ENCODE measurements at places on chromosomes 12 and 14.

DNA sequence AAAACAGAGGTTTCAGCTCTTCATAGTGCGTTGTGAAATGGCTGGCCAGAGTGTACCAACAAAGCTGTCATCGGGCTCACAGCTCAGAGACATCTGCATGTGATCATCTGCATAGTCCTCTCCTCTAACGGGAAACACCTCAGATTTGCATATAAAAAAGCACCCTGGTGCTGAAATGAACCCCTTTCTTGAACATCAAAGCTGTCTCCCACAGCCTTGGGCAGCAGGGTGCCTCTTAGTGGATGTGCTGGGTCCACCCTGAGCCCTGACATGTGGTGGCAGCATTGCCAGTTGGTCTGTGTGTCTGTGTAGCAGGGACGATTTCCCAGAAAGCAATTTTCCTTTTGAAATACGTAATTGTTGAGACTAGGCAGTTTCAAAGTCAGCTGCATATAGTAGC lies 14.3 kb upstream of the PAPLN start:
- no peak for DNase-seq

- DNase-seq, result peak; percentile 42
These were observed 32.2 kb downstream of the SH2B3 start for GRCh38 chr12:111437816-111438454.

GRCh38 chr14:69191340-69192111 lies at the start of gene EXD2:
Gene EXD2 (plus strand): TSS chr14:69191498. CDS start chr14:69209471, 17,973 bp downstream.
- DNase-seq, result peak; percentile 97

DNA sequence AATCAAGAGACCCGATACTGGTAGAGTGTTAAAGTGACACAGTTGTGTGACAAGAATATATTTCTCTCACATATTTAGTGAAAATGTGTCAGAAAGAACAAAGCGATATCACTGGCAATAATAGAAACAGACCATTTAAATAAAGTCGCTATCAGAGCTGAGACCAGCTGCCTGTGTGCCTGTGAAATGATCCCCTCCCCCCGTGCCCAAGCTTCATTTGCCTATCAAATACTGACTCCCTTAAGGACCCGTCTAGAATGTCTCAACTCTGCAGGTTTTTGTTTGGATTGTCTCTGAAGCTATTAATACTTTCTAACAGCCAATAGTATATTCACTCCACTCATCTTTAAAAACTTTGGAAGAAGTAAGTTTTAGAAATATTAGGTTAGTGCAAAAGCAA lies 98.9 kb downstream of the EGLN3 start:
- DNase-seq, result peak; percentile 25

DNA sequence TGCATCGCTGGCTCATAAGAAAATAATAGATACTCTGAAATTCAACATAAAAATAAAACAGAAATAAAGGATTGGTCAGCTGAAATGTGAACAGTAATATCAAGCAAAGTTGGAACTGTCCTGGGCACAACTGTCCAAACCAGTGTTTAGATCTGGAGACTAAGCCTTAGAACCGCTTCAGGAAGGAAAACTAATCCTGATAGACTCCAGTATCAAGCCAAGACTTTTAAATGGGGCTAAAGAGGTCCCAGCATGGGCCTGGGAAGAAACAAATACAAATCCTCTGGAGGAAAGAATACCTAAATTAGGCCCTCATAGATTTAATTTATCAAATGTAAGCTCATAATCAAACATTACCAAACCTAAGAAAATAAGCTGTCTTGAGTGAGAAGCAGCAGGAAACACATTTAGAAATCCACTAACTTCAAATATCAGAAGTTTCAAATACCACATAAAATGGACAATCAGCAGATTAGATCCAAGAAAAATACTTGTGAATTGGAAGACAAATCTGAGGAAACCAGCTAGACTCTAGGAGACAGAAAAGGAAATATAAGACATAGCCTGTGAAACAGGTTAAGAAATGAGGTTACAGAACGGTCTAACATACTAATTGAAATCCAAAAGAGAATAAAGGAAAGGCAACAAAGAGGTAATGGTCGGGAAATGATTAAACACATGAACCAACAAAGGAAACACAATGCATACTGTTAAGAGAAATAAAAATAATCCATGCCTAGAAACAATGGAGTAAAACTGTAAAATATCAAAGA lies 27.6 kb downstream of the SCAF11 start:
- DNase-seq, result no peak

DNA sequence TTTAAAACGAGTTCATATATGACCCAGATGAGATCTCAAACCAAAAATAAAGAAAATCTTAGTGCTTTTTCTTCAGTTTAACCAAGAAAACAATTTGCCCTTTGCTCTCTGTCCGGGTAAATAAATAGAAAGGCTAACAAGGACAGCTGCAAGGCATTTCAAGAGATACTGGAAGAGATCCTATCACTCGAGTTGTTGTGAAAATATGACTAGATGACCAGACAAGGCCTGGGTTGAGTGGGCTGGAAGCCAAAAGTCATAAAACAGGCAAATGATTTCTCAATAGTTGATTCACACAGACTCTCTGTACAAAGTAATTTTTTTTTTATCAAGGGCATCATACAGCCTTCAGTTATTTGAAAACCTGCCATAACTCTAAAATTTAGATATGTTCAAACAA lies 55.9 kb upstream of the AVPR1A start:
- DNase-seq, result no peak

GRCh38 chr14:69288011-69288771 lies 28.2 kb downstream of the GALNT16 start:
- DNase-seq, result peak; percentile 25

- no peak for DNase-seq
These were observed 176.8 kb downstream of the APAF1 start for GRCh38 chr12:98821866-98822265.

- peak; percentile 95 for DNase-seq
These were observed 320.6 kb downstream of the RAD51B start for GRCh38 chr14:68140076-68140741.

GRCh38 chr12:27627123-27627852 lies 69.0 kb upstream of the REP15 start:
- DNase-seq, result no peak

GRCh38 chr12:100720016-100720654 lies 74.4 kb upstream of the ANO4 start:
- no peak for DNase-seq

DNA sequence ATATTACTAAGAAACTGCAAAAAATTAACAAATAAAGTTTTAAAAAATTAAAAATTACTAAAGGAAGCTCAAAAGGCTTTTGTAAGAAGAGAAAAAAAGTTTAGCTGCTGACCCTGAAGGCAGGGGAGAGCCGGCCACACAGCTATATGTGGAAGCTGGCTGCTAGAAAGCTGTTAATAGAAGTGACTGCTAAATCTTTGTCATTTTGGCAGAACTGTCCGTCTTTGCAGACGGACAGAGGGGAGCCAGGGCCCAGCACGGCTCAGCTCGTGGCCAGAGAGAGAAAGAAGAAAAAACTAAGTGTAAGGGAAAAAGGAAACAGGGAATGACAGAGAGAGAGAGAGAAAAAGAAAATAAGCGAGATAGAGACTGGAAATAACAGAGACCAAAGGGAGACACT lies 27.9 kb downstream of the PRMT8 start:
- DNase-seq, result no peak

- DNase-seq, result peak; percentile 94
These were observed 178.6 kb downstream of the ADGRD1 start for GRCh38 chr12:131132118-131132892.

DNA sequence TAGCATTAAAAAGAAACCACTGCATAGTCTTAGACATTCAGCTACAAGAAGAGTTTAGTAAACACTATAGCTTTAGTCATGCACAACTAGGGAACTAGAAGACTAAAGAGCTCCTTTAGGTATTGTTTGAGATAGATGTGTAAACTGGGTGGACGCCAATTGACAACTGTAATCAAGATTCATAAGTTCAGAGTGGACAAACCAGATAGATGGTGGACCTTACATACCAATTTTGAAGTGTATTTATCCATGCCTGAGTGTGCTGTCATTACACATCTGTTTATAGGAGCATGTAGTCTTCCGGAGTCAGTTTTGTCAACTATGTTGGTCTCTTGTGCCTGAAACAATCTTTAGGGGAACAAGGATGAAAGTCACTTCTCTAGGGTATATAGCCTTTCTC lies 96.6 kb downstream of the LMO3 start:
- DNase-seq, result no peak

DNA sequence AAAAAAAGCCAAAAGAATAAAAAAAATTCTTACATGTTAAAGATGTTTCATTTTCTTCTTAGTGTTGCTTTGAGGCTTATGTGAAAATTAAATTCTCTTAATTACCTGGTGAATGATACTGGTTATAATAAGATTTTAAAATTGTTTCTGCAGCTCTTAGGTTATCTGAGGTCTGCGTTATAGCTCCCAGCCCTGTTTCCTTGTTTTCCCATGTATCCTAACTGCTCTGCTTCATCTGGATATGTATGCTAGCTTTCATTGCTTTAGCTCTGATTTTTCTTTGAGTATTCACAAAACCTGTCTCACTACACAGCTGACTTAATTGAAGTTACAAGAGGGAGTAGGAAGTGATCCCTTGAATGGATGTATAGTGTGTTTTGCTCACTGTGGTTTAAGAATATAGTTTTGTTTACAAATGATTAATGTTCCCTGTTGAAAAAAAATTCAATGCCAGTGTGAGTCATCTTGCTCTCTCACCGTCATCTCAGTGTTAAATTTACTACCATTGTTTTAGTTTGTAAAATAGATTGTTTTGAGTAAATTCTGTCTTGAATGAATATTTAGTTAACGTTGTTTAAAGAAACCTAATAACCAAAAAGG lies 26.8 kb downstream of the CPSF6 start:
- DNase-seq, result no peak

DNA sequence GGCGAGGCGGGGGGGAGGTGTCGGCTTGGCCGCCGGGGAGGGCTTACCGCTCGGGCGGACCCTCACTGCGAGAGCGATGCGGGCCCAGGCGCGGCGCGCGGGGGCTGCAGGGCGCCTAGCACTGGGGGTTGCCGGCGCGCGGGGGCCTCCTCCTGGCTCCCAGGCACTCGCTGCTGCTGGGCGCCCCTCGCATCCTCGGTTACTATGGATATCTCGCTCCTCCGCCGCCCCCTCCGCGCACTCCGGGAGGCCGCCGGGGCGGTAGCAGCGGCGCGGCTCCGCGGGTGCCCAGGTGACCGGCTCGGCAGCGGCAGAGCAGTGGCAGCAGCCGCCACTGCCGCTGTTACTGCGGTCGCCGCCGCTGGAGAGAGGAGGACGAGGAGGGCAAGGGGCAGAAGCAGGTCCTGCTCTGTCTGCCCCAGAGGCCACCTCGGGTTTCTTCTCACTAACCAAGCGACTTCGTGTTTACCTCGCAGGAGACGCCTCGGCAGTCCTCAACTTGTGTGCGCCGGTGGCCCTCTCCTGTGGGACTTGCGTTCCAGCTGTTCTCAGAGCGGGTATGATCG lies 250.1 kb downstream of the APAF1 start:
- DNase-seq, result peak; percentile 73

DNA sequence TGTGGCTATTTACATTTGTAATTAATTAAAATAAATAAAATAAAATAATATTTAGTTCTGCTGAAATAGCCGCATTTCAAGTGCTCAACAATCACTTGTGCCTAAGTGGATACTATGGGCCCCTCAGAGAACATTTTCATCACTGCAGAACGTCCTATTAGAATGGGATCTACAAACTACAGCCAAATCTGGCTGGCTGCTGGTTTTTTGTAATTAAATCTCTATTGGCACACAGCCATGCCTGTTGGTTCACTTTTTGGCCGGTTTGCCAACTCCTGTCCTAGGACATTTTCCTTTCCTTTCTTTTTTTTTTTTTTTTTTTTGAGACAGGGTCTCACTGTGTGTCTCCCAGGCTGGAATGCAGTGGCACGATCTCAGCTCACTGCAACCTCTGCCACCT lies 9.8 kb downstream of the CCDC63 start:
- no peak for DNase-seq

DNA sequence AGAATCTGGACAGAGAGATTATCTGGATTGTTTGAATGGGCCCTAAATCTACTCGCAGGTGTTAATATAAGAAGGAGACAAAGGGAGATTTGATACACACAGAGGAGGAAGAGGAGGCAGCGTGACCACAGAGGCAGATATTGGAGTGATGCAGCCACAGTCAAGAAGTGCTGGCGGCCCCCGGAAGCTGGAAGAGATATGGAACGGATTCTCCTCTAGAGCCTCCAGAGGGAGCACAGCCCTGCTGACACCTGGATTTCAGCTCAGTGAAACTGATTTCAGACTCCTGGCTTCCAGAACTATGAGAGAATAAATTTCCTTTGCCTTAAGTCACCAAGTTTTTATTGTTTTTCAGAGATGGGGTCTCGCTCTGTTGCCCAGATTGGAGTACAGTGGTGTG lies 9.2 kb upstream of the TC2N start:
- DNase-seq, result no peak

GRCh38 chr14:104367866-104368750 lies 211.5 kb upstream of the C14orf180 start:
- no peak for DNase-seq

DNA sequence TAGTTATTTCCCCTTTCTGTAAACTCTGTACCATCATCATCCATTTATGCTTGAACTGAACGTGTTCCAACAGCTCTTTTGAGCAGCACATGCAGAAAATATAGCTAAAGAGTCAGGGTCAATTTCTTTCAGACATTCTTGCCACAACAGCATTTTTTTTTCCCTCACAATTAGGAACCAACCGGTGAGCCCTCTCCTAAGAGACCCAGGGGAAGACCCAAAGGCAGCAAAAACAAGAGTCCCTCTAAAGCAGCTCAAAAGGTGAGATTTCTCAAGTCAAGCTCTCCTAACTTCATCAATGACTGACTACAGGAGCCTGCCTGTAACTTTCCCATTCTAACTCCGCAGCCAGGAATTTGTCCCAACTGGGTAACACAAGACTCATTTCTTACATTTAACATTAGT lies 3.5 kb downstream of the HMGA2 start:
- DNase-seq, result peak; percentile 86

DNA sequence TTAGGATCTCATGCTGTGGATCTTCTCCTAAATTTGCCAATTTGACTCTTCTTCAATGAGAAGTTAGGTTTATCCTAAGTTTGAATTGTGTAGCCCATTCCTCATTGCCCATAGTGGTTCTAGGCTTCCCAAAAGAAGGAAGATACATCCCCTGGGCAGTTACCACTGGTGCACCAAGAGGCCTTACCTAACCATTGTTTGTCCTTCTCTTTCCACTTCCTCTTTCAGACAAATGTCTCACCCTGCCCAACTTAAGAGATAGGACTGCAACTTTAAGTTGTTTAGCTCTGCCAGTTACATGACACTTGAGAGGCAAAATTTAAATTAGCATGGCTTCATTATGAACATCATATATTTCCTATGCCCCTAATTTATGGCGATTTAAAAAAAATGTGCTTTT lies 9.4 kb upstream of the KCNH3 start:
- no peak for DNase-seq

DNA sequence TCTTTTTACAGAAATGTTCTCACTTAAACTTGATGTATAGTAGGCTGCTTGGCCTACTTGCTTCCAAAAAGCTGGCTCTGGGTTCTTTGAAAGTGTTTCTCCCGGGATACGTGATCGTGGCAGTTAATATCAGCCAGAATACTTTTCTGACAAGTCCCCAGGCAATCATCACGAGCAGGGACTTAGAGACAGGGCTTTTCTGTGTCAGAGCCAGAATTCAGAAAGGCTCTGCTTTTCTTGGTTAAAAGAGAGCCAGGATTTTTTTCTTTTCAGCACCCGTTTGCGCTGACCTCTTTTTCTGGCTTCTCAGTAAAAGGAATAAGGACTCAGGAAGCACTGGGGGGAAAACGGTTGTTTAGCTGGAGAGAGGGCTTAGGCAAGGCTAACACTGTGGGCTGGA lies 57.8 kb upstream of the ARHGAP5 start:
- no peak for DNase-seq

Data from mesendoderm (in vitro differentiated cells).